Melanocyte of skin (primary cell): ENCODE measurements at places on chromosomes 2 and 18. TPM values are rescaled to one million over a fixed set of nuclear protein-coding genes. Genes with fewer than 3 reads are reported as not detected.

Gene SNTG2
- not detected in 2 replicates for total RNA-seq

Gene KIAA2012
- total RNA-seq = not detected in 2 replicates

Gene MITD1
- total RNA-seq = 21.3 and 26.4 TPM in 2 replicates

Gene LOXL3
- total RNA-seq = 3.5 and 6.3 TPM in 2 replicates

Gene VWC2L
- total RNA-seq = not detected in 2 replicates

Gene EN1
- not detected in 2 replicates for total RNA-seq

Gene CIB4
- not detected in 2 replicates for total RNA-seq

Gene ANKRD23
- total RNA-seq = 5.1 and 5.9 TPM in 2 replicates

Gene DPP4
- 126 and 140 TPM in 2 replicates for total RNA-seq

Gene HNMT
- 131 and 132 TPM in 2 replicates for total RNA-seq

Gene THOC1
- total RNA-seq = 44.0 and 54.0 TPM in 2 replicates

Gene MOCOS
- 46.9 and 69.2 TPM in 2 replicates for total RNA-seq

Gene CAVIN2
- 0.36 TPM in 1 of 2 replicates, not detected in the other for total RNA-seq

Gene DSG2
- 11.0 and 21.9 TPM in 2 replicates for total RNA-seq

Gene UGT1A10
- total RNA-seq = not detected in 2 replicates

Gene STPG4
- total RNA-seq = 0.31 and 0.33 TPM in 2 replicates

Gene WIPF1
- 18.9 and 24.0 TPM in 2 replicates for total RNA-seq

Gene WDPCP
- 14.5 and 23.6 TPM in 2 replicates for total RNA-seq

Gene IL1RN
- 0.69 TPM in 1 of 2 replicates, not detected in the other for total RNA-seq

Gene FER1L5
- under 0.01 TPM in 1 of 2 replicates, not detected in the other for total RNA-seq

Gene B3GNT7
- total RNA-seq = under 0.01 and 0.36 TPM in 2 replicates

Gene ACKR3
- total RNA-seq = not detected in 2 replicates

Gene TSPYL6
- total RNA-seq = not detected in 2 replicates

Gene CELF4
- not detected in 2 replicates for total RNA-seq

Gene FEZ2
- 35.0 and 40.3 TPM in 2 replicates for total RNA-seq

Gene TOGARAM2
- under 0.01 TPM in 1 of 2 replicates, not detected in the other for total RNA-seq

Gene RUFY4
- not detected in 2 replicates for total RNA-seq

Gene RGPD3
- total RNA-seq = 0.33 and 0.46 TPM in 2 replicates

Gene C1QL2
- not detected in 2 replicates for total RNA-seq

Gene ABCG8
- under 0.01 TPM in 1 of 2 replicates, not detected in the other for total RNA-seq

Gene ALPG
- total RNA-seq = not detected in 2 replicates

Gene OTOS
- not detected in 2 replicates for total RNA-seq

Gene LDLRAD4
- total RNA-seq = 11.0 and 23.3 TPM in 2 replicates

Gene FOXD4L1
- total RNA-seq = 0.34 TPM in 1 of 2 replicates, not detected in the other

Gene IL36A
- total RNA-seq = not detected in 2 replicates

Gene CLHC1
- total RNA-seq = 3.1 and 12.4 TPM in 2 replicates

Gene FAM136A
- total RNA-seq = 22.0 and 32.7 TPM in 2 replicates

Gene LIMS3
- 0.34 and 1.1 TPM in 2 replicates for total RNA-seq

Gene COL3A1
- 0.34 and 31.3 TPM in 2 replicates for total RNA-seq

Gene TPGS2
- total RNA-seq = 91.2 and 122 TPM in 2 replicates

Gene NAT8
- not detected in 2 replicates for total RNA-seq

Gene IL1B
- not detected in 2 replicates for total RNA-seq
